ENCODE measurements at places on chromosomes 4 and X.

DNA sequence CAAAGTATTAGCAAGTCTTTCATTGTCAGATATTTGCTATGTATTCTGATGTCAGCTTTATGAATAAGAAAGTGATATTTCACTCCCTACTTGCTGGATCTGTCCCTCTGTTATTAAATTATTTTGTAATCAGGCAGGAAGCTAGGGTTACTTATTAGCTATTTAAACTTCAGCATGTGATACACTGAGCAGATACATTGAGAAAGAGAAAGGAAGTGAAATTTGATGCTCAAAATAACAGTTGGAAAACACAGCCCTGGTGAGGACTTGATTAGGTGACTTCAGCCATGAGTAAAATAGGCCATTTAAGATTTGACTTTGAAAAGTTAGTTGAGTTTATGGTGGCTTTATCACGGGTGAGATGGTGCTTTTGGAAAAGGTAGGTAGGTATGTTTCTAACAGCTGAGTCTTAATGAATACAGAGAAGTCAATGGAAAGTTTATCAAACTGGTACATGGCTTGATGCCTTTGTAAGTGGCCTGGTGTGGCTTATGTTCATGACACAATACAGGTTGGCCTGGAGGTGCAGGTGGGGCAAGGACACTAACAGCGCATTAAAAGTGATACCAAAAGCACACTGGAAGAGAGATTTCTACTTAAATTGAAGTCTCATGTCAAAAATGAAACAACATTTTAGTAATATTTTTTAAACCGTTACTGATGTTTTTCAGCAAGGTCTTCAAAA, 321.2 kb upstream of the SPOCK3 start:
- DNase-seq: no peak

DNA sequence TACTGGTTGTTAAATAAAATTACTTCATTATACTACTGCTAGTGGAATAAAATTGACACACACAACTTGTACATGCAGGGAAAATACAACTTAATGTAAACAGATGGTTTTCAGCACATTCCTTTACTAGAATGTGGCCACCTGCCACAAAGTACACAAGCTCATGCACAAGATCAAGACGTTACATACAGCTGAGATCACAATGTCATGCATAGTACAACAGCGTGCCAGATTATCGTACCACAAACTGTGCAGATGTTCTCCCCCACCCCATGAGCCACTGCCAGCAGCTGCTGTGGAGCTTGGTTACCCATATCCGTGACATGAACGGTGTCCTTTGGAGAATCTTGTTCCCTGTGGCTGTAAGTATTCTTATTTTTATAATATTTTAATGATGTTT, 27.7 kb downstream of the FBXO8 start:
- no peak for DNase-seq

DNA sequence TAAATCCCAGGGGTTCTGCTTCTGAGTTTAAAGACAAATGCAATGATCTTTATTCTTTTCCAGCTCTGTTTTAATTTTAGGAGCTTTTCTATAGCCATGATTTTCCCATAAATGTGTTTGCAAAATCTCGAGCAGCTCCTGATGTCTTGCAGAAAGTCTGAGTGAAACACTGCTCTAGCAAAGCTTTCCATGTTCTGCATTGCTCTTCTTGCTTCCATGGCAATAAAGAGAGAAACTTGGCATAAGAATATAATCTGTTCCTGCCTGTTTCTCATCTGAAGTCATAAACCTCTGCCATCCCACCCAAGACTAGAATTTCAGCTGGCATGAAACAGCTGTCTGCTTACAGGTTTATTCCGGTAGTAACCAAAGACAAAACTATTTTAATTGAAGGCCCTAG, 254.5 kb downstream of the SPRY1 start:
- DNase-seq: no peak

GRCh38 chrX:45807572-45808425, 607.1 kb upstream of the DIPK2B start:
- no peak for DNase-seq

GRCh38 chrX:154441564-154441963, 2.4 kb upstream of the FAM50A start:
- DNase-seq: no peak

DNA sequence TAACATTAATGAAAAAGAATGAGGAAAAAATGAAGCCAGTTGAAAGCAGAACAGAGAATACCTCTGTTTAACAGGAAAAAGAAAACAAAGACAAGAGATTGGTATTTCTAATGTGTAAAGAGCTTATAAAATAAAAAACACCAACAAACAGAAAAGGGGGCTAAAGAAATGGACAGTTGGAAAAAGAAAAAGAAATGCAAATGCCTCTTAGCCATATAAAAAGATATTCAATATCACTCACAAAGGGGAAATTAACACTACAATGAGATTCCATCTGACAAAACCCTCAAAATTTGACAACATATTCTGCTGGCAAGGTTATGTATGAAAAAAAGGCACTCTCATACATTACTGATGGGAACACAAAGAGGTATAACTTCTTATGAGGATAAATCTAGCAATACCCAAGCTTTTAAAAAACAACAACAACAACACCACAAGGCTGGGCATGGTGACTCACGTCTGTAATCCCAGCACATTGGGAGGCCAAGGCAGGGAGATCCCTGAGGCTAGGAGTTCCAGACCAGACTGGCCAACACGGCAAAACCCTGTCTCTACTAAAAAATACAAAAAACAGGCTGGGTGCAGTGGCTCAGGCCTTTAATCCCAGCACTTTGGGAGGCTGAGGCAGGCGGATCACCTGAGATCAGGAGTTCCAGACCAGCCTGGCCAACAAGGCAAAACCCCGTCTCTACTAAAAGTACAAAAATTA, 75.8 kb downstream of the FRYL start:
- no peak for DNase-seq

DNA sequence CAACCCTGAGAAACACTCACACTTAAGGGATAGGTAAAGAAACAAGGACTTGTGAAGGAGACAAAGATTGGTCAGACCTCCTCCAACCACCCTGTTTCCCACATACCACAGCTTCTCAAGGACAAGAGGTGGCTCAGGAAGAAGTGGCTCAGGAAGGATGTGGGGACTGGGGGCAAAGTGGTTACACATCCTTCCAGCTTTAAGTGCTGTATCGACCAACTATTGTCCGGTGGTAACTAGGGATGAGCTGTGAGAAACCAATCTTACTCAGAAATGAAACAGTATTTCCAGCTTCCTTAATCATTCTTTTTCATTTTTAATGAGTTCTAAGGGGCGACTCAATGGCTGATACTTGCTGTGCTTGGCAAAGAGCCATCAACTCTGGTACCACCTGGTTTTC, 8.5 kb upstream of the LHFPL1 start:
- DNase-seq: no peak

- peak; percentile 65 for DNase-seq
Observed at GRCh38 chrX:129637217-129638109, 17.3 kb downstream of the APLN start.

DNA sequence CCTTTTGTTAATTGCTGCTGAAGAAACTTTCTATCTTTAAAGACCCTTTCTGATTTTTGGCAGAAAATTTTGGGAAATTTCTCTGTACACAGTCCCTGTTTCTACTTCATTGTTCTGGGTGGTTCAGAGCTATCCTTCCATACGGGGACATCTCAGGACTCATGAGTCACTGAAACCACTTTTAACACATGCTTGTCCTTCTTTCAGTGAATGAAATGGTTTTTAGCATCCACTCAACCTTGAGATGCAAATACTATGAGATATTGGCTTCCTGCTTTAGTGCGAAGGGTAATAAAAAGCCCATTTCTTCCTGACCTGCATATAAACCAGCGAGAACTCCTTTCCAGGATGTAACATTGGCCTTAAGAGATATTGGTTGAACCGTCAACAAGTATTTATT, 158.0 kb downstream of the REPS2 start:
- DNase-seq: no peak

DNA sequence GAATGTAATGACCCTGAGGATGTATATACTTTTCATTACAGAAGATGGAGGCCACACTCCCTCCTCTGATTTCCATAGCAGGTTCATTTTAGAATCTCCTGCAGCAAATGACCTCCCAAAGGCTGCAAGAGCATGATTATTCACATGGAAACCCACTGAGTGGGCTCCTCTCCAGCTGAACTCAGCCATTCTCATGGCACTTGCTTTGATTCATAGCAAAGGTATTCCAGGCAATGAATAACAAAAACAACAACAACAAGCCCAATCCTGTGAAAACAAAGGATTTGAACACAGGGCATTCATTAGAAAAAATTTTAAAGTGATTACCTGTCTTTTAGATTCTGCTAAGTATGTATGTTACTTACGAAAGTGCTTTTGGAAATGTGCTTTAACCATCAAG, 894.0 kb upstream of the FRG1 start:
- DNase-seq: no peak

DNA sequence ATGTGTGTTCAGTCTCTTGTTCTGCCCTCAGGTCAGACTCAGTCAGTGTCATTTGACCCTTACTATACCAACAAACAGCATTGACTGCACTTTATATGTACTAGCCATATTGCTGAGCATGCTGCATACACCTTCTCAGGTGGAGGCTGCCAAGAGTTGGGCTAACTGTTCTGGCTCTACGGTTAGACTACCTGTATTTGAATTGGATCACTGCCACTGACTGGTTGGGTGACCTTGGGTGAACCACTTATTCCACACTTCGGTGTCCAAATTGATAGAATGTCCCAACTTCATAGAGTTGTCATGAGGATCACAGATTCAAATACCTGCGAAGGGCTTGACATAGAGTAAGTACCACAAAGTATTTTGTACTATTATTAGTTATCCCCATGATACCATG, 91.2 kb upstream of the GPR50 start:
- DNase-seq: no peak

DNA sequence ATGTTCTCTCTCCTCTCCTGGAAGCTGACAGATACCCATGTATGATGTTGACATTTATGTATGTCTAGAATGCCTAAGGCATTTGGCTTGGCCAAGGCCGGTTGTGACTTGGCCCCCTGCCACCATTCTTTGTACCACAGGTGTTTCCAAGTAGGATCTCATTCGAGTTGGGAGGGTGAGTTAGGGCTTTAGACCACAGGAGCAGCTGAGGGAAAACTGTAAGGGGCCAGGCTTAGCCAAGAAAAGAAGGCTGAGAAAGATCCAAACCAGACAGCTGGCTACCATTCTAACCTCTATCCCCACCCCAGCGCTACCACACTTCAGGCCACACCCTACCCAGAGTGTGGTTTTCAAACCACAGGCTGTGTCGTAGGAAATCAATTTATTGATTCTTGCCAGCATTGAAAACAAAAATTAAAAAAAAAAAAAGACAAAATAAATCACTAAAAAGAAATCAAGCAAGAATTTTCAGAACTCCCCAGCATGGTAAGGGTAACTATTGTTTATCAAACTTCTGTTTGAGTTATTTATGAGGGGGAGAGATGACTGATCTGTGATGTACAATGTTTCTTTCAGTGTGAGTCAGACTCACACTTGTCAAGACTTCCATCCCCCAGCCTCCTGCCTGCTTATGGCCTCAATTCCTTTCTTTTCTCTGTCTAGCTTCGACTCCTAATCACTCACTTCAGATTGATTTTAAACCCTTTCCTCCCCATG, 9.9 kb downstream of the TMSB4X start:
- no peak for DNase-seq

DNA sequence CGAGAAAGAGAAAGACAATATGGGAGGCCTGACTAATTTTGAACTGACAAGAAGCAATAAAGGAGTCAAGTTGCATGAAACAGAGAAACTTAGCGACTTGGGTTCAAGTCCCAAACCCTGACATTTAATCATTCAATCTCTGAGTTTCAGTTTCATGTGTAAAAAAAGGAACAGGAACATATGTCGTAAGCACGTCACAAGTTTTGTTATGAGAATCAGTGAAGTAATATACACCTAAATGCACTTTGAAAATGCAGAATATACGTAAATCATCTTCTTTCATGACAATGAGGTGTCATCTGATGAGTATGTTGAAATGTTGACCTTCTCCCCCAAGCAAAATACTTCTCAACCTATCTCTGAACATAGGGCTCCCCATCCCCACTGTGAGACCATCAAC, 10.4 kb downstream of the ACOT9 start:
- no peak for DNase-seq

GRCh38 chr4:68079928-68080327, 49.7 kb downstream of the TMPRSS11F start:
- no peak for DNase-seq

- DNase-seq: no peak
Observed at GRCh38 chrX:37993837-37994619, 12.3 kb upstream of the SYTL5 start.

DNA sequence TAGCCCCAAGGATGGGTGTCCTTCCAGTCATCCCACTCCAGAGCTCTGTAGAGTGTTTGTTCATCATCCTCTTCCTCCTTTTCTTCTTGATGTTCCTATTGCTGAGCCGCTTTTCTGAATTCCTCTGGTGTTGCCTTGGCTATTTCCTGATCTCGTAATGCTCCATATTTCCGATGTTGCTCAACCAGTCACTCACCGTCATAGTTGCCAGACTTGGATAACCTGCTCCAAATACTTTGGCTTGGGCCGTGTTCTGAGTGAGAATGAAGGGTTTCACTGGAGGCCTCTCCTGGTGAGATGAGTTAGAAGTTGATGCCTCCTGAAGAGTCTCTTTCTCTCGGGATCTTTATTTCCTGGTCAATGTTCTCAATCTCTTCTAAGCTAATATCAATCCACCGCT, 27.8 kb upstream of the HNRNPD start:
- DNase-seq: no peak

DNA sequence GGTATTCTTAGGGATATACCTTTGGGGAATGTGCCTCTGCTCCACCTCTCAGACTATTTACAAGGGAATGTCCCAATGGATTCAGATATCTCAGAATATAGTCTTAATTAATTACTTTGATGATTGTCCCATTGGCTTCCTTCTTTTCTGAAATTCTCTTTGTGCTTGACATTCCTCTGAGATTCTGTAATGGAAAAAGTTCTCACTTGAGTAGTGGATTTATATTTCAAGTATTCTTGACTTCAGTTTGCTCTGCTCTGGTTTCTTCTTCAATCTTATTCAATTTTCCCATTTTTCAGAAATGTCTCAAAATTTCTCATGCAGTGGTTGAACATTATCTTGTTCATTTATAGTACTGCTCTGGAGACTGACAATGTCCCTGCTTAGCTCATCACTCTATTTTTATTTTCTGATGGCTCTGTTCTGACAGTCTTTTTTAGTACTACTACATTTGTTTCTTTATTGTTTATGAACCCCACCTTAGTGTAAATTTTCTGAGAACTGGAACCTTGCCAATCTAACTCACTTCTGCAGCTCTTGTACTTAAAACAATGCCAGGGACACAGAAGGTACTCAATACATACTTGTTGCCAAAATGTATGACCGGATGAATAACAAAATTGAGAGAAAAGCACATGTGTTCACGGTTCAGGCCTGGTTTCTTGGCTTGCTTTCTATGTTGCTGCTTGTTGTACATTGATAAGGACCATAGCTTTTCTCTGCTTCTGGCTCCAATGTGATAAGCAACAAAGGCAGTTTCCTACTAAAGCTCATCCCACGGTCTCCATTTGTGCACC, 471.7 kb downstream of the GASK1B start:
- DNase-seq: no peak

- DNase-seq: no peak
Observed at GRCh38 chr4:81179326-81179725, 35.7 kb downstream of the PRKG2 start.
